ENCODE measurements at places on chromosomes 1 and 21.

DNA sequence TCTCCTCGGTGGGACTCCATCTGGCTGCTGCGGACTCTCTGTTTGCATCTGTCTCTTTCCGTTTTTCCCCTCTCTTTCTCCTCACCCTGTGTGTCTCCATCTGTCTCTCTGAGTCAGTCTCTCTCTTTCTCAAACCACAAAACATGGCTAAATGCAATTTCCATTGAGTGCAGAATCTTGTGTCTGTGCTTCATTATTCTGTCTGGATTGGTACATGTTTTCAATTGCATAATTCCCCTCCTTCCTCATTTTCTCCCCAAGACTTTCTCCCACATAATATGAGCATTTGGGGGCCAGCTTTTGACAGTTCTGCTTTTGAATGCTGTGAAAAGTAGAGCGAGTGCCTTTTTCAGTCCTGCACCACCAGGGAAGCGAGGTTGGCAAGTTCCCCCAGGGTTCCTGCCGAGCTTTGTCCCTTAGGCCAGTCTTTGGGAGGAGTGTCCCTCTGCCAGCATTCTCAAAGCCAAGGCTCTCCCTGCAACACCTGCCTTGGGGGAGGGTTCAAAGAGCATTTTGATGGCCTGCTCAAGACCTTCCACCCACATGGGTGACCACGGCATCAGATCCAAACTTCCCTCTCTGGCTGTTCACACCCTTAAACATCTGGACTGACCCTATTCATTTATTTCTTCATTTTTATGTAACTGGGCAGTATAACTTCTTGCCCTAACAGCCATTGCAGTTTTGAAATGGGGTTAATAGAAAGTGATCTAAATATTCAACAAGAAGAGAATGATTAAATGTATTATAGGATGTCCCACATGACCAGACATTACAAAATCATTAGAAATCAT, 32.8 kb upstream of the SCMH1 start:
- no peak for DNase-seq

DNA sequence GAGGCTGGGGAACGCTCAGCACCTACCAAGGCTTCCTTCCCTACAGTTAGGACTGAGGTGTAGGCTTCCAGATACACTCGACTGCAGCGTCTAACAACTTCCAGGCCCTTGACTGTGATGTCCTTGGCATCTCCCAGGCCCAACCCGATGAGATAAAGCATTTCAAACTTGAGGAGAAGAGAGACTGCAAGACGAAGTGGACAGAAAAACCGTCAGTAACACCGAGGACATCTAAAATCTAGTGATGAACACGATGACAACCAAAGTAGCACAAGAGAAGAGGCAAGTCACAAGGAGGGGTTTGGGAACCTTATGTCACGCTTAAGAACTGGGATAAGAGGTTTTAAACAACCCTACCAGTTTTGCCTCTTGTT, 314 bp downstream of the DPH5 start:
- DNase-seq, result no peak

DNA sequence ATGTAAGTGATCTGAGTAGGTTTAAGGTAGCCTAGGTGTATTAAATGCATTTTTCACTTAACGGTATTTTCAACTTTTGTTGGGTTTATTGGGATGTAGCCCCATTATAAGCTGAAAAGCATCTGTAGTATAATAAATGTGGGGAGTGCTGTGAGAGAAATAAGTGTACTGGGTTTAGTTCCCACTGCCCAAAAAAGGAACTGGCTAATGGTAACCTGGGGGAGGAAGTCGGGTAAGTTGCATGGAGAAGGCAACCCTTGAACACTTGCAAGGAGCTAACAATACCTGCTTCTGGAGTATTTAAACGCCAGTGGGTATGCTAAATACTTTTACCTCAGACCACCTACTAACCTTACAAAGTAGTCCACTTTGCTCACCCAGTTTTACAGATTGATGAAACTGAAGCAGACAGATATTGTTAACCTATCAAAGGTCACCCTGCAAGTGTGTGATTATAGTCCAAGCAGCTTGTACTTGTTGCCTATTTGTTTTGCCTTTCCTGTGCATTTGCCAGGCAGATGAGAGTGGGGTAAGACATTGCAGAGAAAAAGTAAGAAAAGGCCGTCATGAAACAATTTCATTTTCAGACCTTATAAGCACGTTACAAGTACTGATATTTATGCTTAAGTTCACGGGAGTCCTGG, 7.6 kb upstream of the SHISA4 start:
- no peak for DNase-seq

DNA sequence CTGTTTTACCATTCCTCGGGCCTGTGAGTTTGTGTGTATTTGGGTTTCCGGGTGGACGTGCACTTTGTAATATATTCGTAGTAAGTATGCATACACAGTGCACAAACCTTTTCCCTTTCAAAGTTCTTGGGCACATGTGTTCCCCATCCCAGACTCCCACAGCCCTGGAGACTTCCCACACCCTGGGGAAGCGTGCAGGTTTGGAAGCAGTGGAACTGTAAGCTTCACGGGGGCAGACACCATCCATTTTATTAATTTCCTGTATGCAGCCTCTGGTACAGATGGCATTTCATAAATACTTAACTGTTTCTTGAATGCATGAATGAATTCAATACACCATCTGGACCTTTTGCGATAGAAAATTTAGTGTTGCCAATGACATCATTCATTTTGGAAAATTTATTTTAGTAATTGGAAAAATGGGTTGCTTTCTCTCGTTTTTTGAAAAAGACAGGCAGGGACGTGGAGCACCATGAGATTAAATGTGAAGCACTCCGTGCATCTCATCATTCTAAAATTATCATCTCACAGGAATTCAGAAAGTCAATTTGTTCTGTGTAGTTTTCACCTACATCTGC, 10.8 kb downstream of the ETS2 start:
- no peak for DNase-seq

- no peak for DNase-seq
These were observed 16.6 kb downstream of the PSEN2 start for GRCh38 chr1:226887006-226887405.

GRCh38 chr1:82214606-82215005, 413.9 kb downstream of the ADGRL2 start:
- DNase-seq, result no peak

- DNase-seq, result no peak
These were observed 1.3 kb downstream of the WDR47 start for GRCh38 chr1:109040627-109040988.

DNA sequence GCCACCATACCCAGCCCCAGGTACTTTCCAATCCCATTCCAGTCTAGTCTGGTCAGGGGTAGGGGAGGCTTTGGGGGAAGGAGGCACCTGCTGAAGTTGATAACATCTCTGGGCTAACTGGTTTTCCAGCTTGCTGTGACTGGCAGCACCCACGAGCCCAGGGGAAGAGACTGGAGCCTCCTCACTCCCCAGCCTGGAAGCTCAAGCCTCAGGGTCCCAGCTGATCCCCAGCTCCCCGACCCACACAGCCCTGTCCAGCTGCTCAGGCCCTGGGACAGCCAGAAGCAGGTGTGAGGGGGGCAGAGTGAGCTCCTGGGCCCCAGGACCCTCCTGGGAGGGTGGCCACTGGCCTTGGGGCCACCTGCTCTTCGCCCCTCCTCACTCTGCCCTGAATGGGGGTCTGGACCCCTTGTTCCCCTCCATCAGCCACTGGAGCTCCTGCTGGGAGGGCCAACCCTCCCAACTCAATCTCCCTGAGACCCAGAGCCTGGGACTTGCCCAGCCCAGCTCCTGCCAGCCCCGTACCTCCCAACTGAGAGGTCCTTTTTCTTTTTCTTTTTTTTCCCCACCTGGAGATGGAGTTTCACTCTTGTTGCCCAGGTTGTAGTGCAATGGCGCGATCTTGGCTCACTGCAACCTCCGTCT, 23.5 kb upstream of the RNU1-4 start:
- DNase-seq, result no peak

DNA sequence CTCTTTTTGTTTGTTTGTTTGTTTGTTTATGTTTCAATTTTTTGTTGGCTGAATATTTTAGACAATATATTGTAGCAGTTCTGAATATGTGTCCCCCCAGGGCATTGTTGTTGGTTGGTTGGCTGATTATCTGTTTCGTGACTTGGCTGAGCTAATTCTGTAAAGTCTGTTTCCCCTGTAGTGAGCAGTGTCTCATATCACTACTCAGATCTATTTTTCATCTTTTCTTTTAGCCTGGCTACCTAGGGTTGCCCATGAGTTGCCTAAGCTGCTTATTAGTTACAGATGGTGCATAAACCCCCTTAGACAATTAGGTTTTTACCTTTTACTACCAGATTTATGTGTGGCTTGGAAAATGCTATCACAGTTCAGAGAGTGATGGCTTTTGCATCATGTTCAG, 32.3 kb downstream of the CFAP57 start:
- no peak for DNase-seq

DNA sequence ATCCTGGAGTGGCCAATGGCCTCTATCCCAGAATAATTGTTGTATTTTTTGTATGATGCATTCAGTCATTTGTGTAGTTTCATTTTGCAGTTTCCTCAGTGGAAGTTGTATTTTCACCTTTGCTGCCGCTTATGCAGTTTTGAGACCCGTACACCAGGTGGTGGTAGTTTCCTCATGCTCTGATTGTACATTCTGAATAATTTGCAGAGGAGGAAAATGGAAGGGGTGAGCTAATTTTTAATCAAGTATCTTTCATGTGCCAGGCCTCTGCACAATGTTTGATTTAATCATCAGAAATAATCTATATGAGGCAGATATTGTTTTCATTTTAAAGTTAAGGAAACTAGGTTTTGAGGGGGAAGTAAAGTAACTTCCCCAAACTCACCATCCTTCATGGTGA, 29.5 kb downstream of the HLX start:
- DNase-seq, result no peak

DNA sequence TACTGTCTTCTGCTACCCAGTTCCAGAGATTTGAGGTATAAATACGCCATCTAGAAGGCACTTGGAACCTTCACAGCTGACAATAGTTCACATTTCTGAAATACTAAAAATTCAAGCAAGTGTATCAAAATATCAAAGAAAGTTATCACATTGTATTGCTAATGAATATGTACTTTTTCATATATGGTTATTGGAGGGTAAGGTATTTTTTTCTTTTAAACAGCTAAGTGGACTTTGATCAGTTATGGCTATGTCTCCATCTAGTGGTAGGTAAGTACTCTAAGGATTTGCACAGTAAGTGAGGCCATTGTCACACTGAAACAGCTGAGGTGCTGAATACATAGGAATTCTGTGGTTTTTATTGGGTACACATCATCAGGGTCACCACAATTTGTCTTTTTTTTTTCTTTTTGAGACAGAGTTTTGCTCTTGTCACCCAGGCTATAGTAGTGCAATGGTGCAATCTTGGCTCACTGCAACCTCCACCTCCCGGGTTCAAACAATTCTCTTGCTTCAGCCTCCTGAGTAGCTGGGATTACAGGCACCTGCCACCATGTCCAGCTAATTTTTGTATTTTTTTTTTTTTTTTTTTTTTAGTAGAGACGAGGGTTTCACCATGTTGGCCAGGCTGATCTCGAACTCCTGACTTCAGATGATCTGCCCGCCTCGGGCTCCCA, 49.1 kb upstream of the CR2 start:
- no peak for DNase-seq

GRCh38 chr1:152517237-152517811, 3.0 kb downstream of the CRCT1 start:
- no peak for DNase-seq

GRCh38 chr1:41764656-41765055, 154.1 kb downstream of the HIVEP3 start:
- DNase-seq, result no peak

DNA sequence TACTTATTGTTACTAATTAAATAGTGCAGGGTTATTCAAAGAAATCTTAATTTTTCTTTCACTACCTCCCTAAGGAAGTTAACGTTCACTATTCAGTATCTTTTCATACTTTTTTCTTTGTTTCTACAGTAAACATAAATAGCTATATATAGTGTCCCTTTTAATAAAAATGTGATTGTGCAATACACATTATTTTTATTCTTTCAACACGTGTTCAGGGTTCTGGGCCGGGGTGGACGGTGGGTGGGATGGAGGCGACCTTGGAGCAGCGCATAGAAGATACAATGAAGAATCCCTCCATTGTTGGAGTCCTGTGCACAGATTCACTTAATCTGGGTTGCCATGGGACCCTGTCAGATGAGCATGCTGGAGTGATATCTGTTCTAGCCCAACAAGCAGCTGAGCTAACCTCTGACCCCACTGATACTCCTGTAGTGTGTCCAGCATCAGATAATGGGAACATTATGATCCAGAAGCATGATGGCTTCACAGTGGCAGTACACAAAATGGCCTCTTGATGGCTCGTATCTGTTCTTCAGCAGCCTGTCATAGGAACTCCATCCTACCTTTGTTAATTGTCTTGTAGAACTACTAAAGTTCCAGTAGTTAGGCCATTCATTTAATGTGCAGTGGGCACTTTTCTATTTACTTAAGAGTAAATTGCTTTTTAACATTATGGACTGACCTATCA, 155.9 kb upstream of the L1TD1 start:
- DNase-seq, result no peak

- DNase-seq, result no peak
These were observed 118.2 kb downstream of the MAGI3 start for GRCh38 chr1:113508364-113509164.

GRCh38 chr21:14545906-14546480, at the start of gene SAMSN1:
Gene SAMSN1 (minus strand): TSS chr21:14546315. CDS start chr21:14546261, 54 bp downstream.
- DNase-seq, result peak; percentile 54

GRCh38 chr1:236795757-236796667, 920 bp downstream of the MTR start:
- DNase-seq, result peak; percentile 52

DNA sequence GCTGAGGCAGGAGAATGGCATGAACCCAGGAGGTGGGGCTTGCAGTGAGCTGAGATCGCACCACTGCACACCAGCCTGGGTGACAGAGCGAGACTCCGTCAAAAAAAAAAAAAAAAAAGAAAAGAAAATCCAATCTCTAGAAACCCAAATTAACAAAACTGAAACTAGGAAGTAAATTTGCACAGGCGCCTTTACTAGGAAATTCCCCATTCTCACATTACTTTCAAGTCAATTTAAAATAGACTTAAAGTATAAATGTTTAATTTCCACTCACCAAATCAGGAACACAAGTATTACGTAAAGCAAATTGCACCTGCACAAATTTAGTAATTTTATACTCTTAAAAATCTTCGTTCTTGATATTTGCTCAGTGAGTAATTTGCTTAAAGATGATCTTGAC, 67.8 kb upstream of the BCAR3 start:
- no peak for DNase-seq

- DNase-seq, result no peak
These were observed 4.4 kb downstream of the CHIT1 start for GRCh38 chr1:203225071-203225470.

DNA sequence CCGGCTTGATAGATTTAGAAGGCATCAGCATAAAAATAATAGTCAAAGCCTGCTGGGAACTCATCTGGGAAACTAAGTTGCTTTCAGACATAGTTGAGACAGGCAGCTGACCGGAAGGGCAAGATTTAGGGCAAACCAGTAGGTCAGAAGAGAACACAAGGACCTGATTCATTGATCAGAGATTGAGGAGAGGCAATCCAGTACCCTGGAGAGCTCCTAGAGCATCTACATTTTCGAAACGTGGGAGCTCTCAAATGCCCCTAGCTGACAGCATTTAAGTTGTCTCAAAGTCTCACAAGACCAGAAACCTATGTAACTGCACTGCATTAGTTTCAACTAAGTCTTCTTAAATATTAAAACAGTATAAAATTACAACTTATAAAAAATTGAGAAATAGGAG, 22.9 kb upstream of the MTF2 start:
- no peak for DNase-seq

GRCh38 chr1:4056989-4057388, 156.9 kb upstream of the C1orf174 start:
- DNase-seq, result no peak

Measured in stimulated activated CD4-positive, alpha-beta T cell treated with anti-CD3 and anti-CD28 coated beads, TNF-alpha, amount 100 ng/mL, for 24 hours (primary cell).